ENCODE measurements at places on chromosomes 5 and 9.

DNA sequence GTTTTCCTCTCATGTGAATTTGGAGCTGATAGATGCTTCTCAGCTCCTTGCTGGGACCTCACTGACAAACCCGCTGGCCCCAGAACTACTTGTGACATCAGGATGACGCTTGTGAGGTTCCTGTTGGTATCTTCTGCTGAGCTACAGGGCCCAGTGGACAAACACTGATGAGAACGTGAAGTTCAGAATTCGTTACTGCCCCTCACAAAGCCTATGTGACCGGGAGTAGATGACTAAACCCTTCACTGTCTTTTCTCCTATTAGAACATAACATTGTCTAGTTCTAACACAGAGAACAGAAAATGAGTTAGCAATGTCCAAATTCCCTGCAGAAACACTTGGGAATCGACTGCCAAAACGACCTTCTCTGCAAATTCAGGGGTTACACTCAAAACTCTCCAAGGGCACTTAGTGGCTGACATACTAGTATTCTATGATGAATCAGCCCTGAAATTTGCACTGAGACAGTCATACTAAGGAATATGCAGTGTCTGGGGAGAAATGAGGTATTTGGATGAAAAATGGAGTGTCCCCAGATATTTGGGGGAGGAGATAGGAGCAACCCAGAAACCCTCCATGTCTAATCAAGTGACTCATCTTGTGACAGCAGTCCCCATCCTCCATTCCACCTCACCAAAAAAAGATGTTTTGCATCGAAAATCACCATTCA is 143.2 kb upstream of the TRIM32 start:
- DNase-seq: no peak

GRCh38 chr5:152549709-152550108 is 144.6 kb upstream of the NMUR2 start:
- DNase-seq: no peak

GRCh38 chr9:130183133-130183762 is 11.0 kb downstream of the NCS1 start:
- DNase-seq: peak; percentile 85

DNA sequence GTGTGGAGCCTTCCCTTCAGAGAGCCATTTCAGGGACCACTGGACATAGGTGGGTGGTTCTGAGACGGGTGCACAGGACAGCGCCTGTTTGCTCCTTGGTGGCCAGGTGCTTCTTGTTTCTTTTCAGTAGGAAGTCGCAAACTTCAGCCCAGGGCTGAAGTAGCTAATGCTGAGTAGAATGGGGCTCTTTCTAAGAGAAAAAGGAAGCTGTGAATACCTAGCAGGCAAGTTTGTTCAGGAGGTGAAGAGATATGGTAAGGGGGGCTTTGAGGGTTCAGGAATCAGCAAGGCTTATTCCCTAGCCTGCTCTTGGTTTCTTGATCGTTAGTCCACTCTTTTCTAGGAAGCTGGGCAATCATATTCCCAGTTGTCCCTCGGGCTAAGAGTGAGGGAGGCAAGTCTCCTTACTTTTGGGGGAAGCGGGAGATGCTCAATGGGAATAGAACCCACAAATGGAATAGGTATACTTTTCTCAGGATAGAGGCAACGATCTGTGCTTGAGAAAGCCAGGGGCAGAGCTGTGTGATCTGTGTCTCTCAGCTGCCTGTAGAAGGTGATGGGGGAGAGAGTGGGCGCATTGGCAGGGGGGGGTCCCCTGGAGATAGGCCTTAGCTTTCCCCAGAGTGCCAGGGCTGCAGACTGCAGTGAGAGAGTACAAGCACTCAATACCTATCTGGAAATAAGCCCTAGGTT is 1.9 kb upstream of the PURA start:
- DNase-seq: no peak

DNA sequence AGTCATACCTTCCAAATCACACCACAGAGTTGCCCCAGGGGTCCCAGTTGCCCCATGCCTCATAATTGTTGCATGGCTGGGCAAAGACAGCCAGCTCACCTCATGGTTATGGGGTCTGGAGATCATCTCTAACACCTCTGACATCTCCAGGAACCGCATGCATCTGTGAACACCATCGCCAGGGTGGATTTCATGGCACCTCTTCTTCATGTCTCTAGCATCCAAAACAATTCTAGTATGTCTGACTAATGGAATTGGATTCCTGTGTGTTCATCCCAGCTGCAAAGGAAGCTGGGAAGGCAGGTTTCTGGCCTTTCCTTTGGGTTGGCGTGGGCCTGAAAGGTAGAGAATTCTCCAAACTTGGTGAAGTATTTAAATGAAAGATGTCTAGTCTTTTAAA is 122.3 kb upstream of the ABCA1 start:
- DNase-seq: peak; percentile 37

GRCh38 chr5:143208781-143209510 is 194.5 kb downstream of the NR3C1 start:
- DNase-seq: no peak
